ENCODE measurements at places on chromosomes 11 and 22. TPM values are rescaled to one million over a fixed set of nuclear protein-coding genes. Genes with fewer than 3 reads are reported as not detected.

The BRSK2 gene
- total RNA-seq, result not detected

The ACR gene
- not detected for total RNA-seq

The INS gene
- not detected for total RNA-seq

The OR56A1 gene
- total RNA-seq, result under 0.01 TPM

The DNAJB7 gene
- total RNA-seq, result not detected

The GDPD4 gene
- not detected for total RNA-seq

- peak; percentile 94 for DNase-seq
Observed at GRCh38 chr22:36470162-36470993, 11.1 kb downstream of the TXN2 start.

GRCh38 chr22:46777609-46777970, 15.1 kb downstream of the TBC1D22A start:
- DNase-seq, result no peak

- DNase-seq, result no peak
Observed at GRCh38 chr11:79397252-79397651, 43.6 kb downstream of the TENM4 start.

- no peak for DNase-seq
Observed at GRCh38 chr11:108863528-108863927, 198.7 kb downstream of the DDX10 start.

DNA sequence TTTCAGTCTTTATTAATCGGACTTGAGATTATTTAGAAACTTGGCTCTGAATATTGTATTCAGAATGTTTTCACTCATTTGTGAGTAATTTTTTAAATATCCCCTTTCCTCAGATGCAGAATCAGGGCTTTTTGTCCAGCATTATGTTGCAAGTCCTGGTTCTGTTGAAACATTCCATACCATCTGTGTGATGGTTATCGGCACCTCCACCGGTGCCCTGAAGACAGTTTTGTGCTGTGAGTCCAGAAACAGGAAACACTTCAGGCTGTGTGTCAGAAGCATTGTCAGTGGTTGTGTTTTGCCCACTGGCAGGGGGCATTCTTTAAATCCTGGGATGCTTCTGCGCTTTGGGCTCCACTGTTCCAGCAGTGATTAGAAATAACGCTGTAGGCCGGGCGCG, 20.4 kb downstream of the CDPF1 start:
- no peak for DNase-seq

DNA sequence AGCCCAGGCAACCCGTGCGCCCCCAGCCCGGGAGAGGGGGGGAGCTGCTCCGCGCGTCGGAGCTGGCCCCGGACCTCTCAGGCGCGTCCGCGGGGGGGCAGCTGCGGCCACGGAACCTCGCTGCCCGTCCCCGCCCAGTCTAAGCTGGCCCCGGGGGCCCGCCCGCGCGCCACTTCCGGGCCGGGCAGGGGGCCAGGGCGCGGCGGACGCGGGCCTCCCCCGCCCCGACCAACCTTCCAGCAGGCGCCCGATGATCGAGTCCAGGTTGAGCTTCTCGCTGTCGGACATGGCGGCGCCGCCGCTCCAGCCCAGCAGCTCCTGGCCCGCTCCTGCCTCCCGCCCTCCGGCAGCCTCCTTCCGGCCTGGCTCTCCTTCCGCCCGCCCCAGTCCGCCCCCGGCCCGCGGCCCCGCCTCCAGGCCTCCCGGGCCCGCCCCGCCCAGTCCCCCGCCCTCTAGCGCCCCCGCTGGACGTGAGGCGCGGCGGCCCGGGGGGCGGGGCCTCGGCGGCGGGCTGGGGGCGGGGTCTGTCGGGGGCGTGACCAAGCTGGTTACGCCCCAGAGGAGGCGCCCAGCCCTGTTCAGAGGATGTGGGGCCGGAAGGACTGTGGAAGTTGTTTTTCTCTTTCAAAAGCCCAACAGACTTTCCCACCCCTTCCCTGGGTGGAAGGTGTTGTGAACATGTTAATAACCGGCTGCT, at the start of gene PPP1CA:
PPP1CA (minus strand) TSS at position 364 of the 697 bp plus-strand sequence; CDS start at position 288, 76 bp downstream.
- peak; percentile 100 for DNase-seq

GRCh38 chr11:45110562-45110961, 35.9 kb upstream of the PRDM11 start:
- peak; percentile 92 for DNase-seq

DNA sequence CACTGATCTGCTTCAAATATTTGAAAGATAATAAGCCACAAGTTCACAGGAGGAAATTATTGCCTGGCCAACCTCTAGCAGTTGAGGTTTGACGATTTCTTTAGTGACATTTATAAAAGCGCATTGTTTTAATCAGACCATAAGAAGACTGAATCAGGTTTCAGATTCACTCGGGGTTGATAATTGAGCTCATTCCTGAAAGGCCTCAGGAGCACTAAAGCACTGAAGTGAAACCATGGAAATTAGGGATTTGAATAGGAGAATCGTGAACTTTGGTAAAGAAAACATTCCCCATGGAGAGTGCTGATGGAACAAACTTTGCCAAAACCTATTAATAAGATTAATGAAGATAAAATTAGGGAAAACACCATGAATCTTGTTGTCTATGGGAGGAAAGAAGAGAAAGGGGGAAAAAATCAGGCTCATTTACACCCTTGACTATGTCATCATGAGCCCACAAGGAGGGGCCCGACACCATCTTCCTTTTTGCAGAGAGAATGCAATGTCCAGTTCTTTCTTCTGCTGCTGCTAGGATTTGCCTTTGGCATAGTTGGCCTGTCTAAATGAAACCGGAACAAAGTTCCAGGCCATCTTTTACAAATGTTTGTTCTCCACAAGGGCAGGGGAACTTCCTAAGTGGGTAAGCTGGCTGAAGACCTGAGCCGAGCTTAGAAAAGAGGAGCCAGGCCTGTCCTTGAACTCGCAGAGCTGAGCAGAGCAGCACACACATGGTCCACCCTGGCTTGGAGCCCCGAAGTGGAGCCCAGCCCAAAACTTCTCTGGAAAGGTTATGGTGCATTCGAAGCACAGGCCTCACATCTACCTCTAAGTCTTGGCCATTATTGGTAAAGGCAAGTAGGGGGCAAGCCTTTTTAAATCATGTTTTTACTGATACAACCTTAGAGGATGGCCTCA, 56.1 kb upstream of the EIF3M start:
- no peak for DNase-seq

DNA sequence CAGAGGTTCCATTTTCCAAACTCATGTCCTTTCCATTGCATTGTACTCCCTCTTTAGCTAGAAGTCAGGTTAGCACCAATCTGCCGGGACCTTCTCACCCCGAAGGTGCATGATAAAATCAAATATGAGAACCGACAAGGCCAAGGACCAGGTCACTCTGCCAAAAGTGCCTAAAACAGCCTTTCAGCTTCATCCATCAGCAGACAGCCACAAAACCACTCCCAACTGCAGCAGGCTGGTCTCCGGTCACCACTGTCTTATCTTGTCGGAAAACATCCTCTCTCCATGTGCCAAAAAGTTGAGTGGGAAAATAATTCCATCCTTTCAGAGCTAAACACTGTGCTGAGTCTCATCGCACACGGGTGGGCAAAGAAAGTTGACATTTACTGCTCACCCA, 1.4 kb downstream of the PI4KA start:
- peak; percentile 91 for DNase-seq

DNA sequence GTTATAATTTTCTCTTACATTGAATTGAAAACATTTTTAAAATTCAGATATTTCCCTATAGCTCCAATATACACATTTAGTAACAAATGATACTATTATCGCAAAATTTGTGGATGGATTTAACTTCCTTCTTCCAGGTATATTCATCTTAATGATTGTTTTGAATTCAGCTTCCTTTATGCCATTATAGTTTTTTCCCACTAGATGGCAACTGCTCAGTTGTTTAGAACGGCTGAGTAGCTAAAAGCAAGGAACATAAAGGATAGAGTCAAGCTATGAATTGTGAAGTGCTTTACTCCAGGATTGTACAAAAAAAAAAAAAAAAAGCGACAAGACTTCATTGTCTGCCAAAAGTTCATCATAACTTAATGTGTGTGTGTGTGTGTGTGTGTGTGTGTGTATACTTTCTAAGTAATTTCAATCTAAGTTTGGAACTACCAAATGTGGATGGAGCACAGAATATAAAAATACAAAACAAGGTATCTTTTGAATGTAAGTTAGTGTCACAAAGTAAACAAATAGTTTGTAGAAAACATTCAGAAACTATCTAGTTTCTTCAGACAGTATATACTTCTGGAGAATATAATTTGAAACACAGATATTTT, 846.4 kb downstream of the DLG2 start:
- DNase-seq, result peak; percentile 21

DNA sequence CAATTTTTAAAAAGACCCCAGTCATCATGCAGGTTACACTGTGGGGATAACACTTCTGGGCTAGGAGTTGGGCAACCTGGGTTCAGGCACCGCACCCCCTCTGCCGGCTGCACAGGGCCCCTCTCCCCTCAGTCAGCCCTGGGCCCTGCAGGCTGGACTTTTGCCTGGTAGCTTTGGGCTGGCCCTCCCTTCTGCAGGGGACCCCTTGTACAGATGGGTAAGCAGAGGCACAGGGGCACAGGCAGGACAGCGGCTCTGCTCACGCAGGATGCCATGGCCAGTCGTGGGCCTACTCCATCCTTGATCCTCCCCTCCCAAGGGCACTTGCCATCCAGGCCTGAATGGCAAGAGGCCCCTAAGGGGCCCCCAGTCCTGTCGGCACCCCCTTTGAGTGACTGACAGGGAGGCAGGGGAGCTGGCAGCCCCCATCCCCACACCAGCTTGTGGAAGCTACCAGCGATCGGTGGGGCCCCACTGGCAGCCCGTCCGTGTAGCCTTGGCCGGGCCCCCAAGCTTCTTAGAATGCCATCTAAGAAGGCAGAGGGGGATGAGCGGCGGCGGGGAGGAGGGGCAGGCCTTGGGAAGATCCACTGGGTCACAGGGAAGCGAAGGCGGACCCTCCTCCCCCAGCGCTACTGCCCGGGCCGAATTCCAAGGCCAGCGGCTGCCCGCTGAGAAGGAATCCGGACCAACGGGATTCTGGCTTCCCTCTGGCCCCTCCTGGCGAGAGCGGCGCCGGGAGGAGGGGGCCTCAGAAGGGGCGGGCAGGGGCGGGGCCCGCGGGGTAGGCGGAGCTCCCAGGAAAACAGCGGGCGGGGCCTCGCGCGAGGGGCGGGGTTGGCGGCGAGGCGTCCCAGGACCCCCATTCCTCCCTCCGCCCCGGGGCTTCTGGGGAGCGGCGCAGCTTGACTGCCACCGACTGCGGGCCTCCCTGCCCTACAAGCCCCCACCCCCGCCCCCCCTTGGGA, 6.8 kb upstream of the CHKA start:
- peak; percentile 93 for DNase-seq

- DNase-seq, result no peak
Observed at GRCh38 chr11:31957674-31958073, 133.2 kb upstream of the RCN1 start.

GRCh38 chr11:117875382-117876058, 938 bp downstream of the FXYD6 start:
- DNase-seq, result no peak

Measured in osteoblast (primary cell).